ENCODE measurements at places on chromosomes 4 and X.

DNA sequence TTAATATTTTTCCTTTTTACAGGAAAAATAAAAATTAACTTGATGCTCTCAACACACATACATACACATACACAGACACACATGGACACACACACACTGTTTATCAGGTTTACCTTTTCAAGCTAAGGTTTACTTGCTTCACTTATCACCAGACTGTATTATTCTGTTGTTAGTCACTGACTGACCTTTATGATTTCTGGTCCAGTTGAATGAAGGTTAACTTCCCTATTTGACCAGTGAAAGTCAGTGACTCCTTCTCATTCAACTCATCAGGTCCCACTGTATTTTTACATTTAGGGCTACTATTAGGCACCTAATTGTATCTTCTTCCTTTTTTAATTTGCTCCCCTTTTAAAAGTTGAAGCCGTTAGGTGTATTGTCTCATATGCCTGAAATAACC lies 16.0 kb downstream of the DIAPH2 start:
- no peak for DNase-seq

DNA sequence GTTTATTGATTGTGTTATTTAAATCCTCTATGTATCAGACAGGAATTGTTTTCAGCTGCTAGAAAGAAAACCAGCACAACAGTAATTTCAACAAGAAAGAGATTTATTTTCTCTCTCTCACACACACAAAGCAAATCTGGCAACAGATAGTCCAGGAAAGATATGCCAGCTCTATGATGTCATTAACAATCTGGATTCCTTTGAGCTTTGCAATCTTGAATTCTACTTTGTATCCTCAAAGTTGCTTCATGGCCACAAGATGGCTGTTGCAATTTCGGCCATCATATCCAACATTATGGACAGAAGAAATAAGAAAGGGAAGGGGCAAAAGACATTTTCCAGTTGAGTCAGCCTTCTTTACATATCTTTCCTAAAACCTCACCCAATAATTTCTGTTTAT lies 19.8 kb upstream of the FMR1 start:
- no peak for DNase-seq

- no peak for DNase-seq
Observed at GRCh38 chr4:13533670-13534343, 10.5 kb downstream of the NKX3-2 start.

- no peak for DNase-seq
Observed at GRCh38 chrX:44384688-44385338, 41.3 kb upstream of the EFHC2 start.

- DNase-seq = no peak
Observed at GRCh38 chr4:92615049-92615448, 311.3 kb downstream of the GRID2 start.

- DNase-seq = peak; percentile 8
Observed at GRCh38 chrX:15815779-15816437, 25.6 kb downstream of the ZRSR2 start.

DNA sequence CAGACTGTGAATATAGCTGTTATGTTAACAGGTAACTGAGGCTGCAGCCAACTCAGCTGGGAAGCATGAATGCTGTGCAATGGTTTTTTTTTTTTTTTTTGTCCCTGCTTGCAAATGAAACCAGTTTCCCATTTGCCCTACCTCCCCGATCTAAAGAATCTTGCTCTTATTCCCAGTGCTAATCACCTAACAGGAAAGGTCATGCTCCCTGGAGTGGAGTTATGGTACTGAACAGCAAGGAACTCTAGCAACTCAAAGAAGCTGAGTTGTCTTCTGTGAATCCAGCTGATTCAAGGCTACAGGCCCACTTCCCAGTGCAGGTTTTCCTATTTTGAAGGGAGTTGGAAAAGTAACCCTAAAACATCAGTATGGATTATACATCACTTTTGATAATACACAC lies 52.1 kb downstream of the HTR2C start:
- no peak for DNase-seq

All from GM12878 (cell line).